ENCODE measurements at places on chromosomes 3 and 15. TPM values are rescaled to one million over a fixed set of nuclear protein-coding genes. Genes with fewer than 3 reads are reported as not detected.
A peak's percentile ranks its signal among the peaks of the same experiment; 100 is the strongest.

- no peak for DNase-seq
These were observed 152.2 kb downstream of the NR2E3 start for GRCh38 chr15:71962537-71962936.

DNA sequence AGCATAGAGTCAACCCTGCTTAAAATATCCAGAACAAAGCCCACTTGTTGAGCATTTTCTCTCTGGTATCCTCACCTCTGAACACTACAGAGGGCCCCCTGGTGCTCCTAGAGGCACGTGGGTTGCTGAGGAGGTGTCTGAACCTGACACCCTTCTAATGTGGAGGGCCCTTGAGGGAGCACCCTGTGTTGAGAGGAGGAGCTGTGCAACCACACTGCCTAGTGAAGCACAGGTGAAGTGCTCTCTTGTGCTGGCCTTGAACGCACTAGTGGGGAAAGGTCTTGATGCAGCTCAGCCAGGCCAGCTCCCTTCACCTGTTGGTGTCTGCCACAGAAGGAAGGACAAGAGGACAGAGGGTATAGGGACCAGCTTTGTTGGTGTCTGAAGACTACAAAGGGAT is 51.9 kb downstream of the CCK start:
- DNase-seq, result no peak

DNA sequence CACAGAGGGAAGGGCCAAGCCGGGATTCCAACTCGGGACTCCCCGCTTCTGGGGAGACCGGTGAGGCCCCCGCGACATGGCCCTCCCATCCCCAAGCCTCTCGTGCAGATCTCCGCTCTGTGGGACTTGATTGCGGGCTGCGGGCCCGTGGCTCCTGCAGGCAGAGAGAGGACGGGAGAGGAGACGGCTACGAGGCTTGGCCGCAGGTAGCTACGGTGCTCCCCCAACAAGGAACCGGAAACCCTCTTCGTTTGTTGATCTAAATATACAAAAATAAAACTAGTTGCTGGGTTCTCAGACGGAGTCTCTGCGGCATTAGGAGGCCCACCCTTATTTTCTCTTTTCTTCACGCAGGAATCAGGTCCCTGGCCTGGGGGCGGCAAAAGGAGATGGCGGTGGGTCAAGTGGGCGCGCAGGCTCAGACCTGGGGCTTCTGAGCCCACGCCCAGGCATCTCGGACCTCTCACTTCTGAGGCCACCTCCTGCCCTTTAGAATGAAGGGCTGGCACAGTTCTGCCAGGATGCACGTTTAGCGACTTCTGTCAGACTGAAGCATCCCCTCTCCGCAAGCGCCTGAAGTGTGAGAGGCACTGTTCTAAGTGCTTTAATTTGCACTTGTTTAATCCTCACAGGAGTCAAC is 10.9 kb downstream of the GNB5 start:
- DNase-seq, result peak; percentile 71

GRCh38 chr3:9718118-9718517 is 13.4 kb upstream of the BRPF1 start:
- no peak for DNase-seq

GRCh38 chr3:34683851-34684250 is 885.4 kb downstream of the PDCD6IP start:
- DNase-seq, result peak; percentile 59

- DNase-seq, result no peak
These were observed 103.0 kb downstream of the MAGI1 start for GRCh38 chr3:65935724-65936123.

- DNase-seq, result peak; percentile 4
These were observed 62.5 kb upstream of the SNRK start for GRCh38 chr3:43223670-43224364.

FYTTD1 gene
- total RNA-seq, result 49.2 TPM

NAA80 gene
- total RNA-seq, result 18.7 TPM

GP5 gene
- not detected for total RNA-seq

DNA sequence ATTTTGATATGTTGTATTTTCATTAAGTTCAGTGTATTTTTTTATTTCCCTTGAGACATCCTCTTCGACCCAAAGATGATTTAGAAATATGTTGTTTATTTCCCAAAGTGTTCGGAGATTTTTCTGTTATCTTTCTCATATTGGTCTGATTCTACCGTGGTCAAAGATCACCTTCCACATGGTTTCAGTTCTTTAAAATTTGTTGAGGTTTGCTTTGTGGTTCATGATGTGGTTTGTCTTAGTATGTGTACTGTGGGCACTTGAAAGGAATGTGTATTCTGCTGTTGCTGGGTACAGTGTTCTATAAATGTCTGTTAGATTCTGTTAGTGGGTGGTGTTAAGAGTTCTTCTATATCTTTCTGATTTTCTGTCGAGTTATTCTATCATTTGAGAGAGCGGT is 103.4 kb upstream of the FHIT start:
- no peak for DNase-seq
